ENCODE measurements at places on chromosomes 16 and 17. TPM values are rescaled to one million over a fixed set of nuclear protein-coding genes. Genes with fewer than 3 reads are reported as not detected.

SRCIN1 gene
- 2.5 TPM for polyA plus RNA-seq

RPL26 gene
- polyA plus RNA-seq: 2,120 TPM

PLXDC1 gene
- polyA plus RNA-seq: 6.0 TPM

EVPL gene
- polyA plus RNA-seq: 425 TPM

PRDM7 gene
- polyA plus RNA-seq: not detected

RNF213 gene
- 17.9 TPM for polyA plus RNA-seq

P3H4 gene
- polyA plus RNA-seq: 1.7 TPM

TRPV3 gene
- polyA plus RNA-seq: 0.83 TPM

KLHL10 gene
- 0.39 TPM for polyA plus RNA-seq

GPR142 gene
- not detected for polyA plus RNA-seq

KRT39 gene
- polyA plus RNA-seq: not detected

SNAI3 gene
- polyA plus RNA-seq: 0.24 TPM

TNFRSF17 gene
- polyA plus RNA-seq: 0.08 TPM

Data from esophagus (tissue), 2 donors.